Nephron progenitor cell (in vitro differentiated cells): ENCODE measurements at places on chromosomes 7 and 10.

DNA sequence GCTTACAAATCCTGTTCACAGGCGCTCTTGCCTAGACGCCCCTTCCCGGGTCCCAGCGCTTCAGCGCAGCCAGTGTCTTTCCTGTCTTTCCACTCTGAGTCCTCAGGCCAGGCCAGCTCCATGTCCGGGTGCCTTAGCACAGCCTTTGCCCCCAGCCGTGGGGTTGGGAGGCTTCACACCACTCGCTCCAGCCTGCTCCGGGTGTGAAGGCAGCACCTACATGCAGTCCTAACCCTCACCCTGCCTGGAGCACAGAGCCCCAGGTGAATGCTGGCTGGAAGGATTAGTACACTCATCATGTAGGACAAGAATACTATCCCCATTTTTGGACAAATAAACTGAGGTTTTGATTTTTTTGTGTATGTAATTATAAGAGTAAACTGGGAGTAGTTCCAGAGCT lies 81.7 kb upstream of the TMEM72 start:
- DNase-seq: no peak

DNA sequence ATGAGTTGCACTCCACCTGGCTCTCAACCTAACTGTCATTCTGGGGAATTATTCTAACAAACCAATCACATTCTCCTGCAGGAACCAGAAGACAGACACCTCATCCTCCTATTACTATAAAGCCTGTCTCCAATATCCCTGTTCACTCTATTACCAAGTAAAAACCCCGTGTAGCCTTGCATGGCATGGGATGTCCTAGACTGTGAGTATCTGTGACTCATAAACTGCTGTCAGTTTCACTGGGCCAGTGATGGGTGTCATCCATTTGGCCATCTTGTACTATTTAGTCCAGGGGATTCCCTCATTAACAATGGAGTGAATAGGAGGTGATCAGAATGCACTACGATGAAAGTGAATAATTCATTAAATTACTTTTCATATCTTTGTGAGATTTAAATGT lies 608.7 kb downstream of the DNAJB9 start:
- DNase-seq: no peak

DNA sequence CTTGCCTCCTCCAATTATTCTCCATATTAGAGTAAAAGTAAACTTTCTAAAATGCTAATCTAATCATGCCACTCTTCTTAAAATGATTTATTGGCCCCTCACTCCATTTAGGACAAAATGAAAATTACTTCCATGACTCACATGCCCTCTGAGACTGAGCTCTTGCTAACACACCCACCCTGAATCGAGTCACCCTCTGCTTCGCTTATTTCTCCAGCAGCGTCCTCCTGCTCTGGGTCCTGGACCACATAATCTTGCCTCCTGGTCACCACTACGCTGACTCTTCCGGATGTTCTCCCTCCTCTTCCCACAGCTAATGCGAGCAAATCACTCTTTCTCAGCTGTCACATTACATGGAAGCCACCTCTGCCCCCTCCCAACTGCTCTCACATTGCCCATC lies 384.0 kb upstream of the FZD8 start:
- no peak for DNase-seq

DNA sequence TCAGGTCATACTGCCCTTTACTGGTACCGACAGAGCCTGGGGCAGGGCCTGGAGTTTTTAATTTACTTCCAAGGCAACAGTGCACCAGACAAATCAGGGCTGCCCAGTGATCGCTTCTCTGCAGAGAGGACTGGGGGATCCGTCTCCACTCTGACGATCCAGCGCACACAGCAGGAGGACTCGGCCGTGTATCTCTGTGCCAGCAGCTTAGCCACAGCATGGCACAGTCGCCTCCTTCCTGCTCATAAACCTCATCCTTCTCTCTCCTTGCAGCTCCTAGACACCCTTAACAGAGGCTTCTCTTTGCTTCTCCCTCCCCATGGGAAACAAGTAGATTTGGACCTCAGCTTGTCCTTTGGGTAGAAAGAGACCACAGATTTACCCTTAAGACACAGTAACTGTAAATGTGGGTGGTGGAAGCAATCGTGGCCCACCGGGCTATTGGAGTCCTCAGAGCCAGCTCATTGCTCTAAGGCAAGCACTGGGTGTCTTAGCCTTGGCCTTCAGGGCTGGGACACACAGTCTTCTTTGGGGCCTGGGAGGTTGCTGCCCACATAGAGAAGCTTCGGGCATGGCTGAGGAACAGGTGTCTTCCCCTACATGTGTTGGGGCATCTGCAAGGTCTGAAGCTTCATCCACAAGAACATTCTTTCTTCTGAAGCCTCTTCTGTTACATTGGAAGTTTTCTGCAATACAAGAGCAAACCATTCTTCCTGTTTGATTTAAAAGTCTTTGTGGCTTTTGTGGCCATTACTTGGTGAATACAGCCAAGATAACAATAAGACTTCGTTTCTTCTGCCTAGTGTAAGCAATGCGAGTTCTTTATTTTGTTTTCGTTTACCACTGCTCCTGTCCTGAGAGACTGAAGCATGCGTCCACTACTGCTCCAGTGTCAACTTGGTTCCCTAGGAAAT lies 95.5 kb upstream of the PRSS58 start:
- no peak for DNase-seq

GRCh38 chr7:99253369-99253768 lies 19.3 kb upstream of the MYH16 start:
- DNase-seq: no peak

GRCh38 chr7:6395898-6396595 lies 51.7 kb downstream of the DAGLB start:
- no peak for DNase-seq

DNA sequence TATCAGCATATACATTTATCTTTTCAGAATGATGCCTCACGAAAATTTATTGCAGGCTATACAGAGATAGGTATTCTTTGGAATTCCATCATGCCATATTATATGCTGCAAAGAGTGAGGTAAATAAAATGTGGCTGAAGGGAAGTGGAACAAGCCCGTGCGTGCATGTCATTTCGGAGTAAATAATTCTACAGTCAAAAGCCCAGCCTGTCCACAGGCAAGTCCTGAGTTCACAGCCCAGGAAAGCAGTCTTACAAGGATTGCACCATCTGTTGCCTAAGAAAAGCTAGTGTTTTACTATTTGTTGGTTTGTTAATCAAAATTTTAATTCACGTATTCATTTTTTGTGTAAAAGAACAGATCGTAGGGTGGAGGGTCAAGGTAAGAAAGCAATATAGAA lies 292.4 kb upstream of the AKR1E2 start:
- DNase-seq: no peak
